Activated naive CD8-positive, alpha-beta T cell treated with anti-CD3 and anti-CD28 coated beads for 36 hours (primary cell): ENCODE measurements at places on chromosomes 2 and 18.

DNA sequence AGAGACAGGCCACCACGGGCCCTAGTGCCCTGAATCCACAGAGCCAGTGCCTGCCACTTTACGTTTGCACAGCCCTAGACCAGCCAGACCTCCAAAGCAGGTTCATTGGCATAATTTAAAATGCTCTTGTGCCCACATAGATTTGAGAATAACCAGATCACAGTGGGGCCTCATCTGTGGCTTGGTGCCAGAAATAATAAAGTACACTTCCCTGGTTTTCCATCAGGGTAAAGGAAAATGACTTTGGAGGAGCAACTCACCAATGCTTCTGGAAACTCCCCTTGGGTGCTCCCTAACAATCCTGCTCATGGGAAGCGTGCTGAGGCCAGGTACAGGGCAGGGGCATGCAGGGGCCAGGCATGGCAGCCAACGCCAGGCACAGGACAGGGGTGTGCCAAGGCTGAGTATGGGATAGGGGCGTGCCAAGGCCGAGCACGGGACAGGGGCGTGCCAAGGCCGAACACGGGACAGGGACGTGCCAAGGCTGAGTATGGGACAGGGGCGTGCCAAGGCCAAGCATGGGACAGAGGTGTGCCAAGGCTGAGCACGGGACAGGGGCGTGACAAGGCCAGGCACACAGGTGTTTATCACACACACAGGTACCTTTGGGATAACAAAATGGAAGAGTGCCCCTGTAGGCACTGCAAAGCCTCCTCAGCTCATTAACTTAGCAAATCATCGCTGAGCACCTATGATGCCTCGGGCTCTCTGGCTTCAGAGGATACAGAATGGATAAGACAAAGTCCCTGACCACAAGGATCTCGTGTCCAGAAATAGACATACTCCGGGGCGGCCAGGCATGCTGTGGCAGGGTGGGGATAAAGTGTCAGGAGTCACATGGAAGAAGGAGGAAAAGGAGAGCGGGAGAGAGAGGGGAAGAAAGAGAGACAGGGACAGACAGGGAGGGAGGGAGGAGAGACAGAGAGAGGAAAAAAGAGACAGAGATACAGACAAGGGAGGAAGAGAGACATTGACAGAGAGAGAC lies 334.7 kb downstream of the EIPR1 start:
- no peak for DNase-seq

- no peak for DNase-seq
Observed at GRCh38 chr2:27221166-27221565, 4.0 kb downstream of the CAD start.

DNA sequence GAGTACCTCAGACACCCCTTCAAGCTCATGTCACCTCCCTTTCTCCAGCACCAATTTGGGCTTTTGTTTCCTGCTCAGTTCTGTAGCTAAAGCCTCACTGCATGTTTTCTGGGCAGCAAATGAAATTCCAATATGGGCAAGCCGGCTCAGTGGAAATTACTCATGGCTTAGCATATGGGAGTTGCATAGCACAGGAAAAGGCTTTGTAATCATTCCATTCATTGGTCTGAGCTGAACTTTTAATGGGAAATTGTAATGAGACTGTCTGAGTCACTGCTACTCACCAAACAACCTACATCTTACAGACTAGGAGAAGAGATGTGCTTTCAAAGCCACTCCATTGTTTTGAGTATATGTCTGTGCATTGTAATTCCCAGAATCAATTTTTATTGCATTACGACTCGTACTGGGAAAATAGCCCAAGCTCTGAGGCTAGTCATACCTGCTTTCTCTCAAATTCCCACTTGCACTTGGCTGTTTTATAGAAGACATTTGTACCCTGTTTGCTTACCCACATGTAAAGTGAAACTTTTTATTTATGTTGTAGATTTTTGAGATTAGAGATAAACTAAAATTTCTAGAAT lies 139.5 kb upstream of the LRATD1 start:
- no peak for DNase-seq

DNA sequence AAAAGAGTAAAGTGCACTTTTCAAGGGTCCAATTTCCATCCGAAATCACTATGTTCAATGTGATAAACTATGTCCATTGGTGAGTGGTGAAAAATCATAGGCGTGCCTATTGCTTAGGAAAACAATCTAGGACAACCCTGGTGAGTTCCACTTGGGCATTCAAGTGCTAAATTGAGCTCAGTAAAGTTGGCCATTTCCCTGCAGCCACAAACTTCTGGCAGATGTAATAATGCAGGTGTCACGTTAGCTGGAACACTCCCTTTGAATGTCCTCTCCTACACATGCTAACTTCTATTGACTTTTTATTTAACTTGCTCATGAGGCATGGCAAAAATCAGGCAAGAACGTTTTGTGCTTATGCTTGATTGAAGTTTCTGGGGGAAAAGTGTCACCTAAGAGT lies 67.1 kb downstream of the CPS1 start:
- DNase-seq: no peak

DNA sequence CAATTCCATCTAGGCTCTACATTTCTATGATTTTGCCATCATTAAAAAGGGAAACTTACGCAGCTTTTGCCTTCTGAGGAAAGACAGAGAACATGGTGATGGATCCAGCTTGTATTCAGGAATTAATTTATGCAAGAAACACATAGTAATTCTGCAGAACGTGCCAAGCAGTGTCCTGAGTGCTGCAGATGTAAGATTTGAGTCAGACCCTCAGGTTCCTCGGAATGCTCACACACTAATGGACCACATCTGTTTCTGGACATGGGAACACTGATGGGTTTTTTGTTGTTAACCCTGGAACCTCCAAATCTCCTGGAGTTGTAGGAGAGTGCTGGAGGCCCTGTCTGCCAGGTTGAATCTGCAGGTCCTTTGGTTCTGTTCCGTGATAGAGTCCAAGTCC lies 132.9 kb downstream of the SETBP1 start:
- no peak for DNase-seq

GRCh38 chr2:239341146-239341732 lies 59.6 kb downstream of the HDAC4 start:
- DNase-seq: no peak

GRCh38 chr2:118836411-118836930 lies 11.0 kb downstream of the EN1 start:
- no peak for DNase-seq

DNA sequence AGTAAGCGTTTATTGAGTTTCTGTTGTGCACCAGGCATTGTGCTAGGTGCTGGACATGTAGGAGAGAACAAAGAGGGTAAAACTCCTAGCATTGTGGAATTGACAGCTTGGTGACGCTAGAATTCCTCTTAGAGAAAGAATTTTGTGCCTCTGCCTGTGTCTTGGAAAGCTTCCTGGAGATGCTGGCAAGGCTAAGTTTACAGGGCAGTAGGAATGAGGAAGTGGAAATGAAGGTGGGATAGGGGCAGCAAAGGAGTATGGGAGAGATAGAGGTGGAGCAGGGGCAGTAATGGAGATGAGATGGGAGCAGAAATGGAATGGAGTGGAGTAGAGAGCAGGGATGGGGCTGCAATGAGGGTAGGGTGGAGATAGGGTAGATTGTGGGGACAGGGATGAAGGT lies 29.8 kb downstream of the GPR39 start:
- DNase-seq: no peak

DNA sequence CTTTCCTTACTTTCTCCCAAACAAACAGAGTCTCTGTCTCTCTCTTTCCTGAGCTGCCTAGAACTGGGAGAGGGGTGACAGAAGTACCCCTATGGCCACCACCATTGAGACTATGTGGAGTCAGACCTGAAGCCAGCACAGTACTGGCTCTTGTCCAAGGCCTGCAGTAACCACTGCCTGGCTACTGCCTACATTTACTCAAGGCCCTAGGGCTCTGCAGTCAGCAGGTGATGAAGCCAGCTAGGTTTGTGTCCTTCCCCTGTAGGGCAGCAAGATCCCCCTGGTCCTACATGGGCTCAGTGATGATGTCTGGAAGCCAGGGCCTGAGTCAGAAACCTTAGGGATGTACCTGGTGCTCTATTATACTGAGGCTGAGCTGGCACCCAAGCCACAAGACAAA lies 12.2 kb downstream of the MYO3B start:
- DNase-seq: no peak

DNA sequence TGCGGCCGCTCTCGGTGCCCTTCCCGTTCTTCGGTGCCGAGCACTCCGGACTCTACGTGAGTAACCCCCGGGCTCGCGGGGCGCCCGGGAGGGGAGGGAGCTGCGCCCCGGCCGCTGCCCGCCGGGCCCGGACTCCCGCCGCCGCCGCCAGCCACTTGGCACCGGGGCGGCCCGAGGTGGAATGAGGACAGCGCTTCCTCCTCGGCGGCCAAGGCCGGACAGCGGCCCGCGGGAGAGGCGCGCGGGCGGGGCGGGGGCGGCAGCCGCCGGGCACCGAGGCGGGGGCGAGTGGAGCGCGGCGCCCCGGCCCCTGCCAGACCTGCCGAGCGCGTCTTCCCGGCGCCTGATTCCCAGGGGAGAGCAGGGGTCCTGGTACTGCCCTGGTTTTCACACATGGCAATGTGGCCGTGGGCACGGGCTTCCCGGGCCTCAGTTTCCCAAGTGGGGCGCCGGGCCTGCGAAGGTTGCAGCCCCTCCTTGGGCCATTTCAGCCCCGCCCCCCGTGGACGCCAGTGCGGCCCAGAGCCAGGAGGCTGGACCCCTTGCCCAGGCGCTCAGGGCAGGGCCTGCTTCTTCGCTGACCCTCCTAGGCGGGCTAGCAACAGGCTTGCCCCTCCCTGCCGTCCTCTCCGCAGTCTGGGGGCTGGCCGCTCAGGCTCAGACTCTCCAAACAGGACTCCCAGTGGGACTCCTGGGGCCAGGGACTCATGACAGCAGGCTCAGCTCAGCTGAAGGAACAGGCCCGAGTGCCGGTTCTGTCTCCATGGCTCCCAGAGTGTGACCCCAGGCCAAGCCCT lies 775 bp downstream of the SNED1 start:
- DNase-seq: no peak
